ENCODE measurements at places on chromosomes 2 and 18.
A peak's percentile ranks its signal among the peaks of the same experiment; 100 is the strongest.

- H3K27ac ChIP-seq: no peak overlapping the region
- no peaks in the 10 kb centered on the region for H3K4me1 ChIP-seq
- no peaks in the 10 kb centered on the region for H3K36me3 ChIP-seq
- no peak overlapping the region for H3K4me3 ChIP-seq
These were observed 70.8 kb downstream of the LRP2 start for GRCh38 chr2:169291517-169291916.

- peak overlapping the region; percentile 77 for H3K4me3 ChIP-seq
- H3K27ac ChIP-seq: peak overlapping the region; percentile 99
- H3K27me3 ChIP-seq: no peaks in the 10 kb centered on the region
- DNase-seq: peak; percentile 63
These were observed 1.8 kb upstream of the NFATC1 start for GRCh38 chr18:79393635-79394533.

- peak; percentile 86 for DNase-seq
- no peaks in the 10 kb centered on the region for H3K27me3 ChIP-seq
- no peak overlapping the region for H3K4me3 ChIP-seq
- H3K36me3 ChIP-seq: no peaks in the 10 kb centered on the region
- peak overlapping the region; percentile 61 for H3K27ac ChIP-seq
- peaks cover 2% of the 10 kb centered on the region for H3K4me1 ChIP-seq
These were observed 3.8 kb upstream of the SEMA4C start for GRCh38 chr2:96873651-96874096.

GRCh38 chr2:240435457-240435947 lies at the start of gene GPC1:
TSS of gene GPC1 (plus strand) at chr2:240435663. CDS start at chr2:240435919, 256 bp downstream.
- DNase-seq: peak; percentile 84
- H3K4me1 ChIP-seq: peaks cover 28% of the 10 kb centered on the region
- no peaks in the 10 kb centered on the region for H3K27me3 ChIP-seq
- no peaks in the 10 kb centered on the region for H3K36me3 ChIP-seq
- H3K27ac ChIP-seq: peak within 1 kb of the TSS; percentile 98

- H3K4me1 ChIP-seq: no peaks in the 10 kb centered on the region
- H3K36me3 ChIP-seq: no peaks in the 10 kb centered on the region
- DNase-seq: no peak
- no peak overlapping the region for H3K4me3 ChIP-seq
- H3K27me3 ChIP-seq: no peaks in the 10 kb centered on the region
These were observed 4.9 kb downstream of the ALPK2 start for GRCh38 chr18:58624011-58624410.

DNA sequence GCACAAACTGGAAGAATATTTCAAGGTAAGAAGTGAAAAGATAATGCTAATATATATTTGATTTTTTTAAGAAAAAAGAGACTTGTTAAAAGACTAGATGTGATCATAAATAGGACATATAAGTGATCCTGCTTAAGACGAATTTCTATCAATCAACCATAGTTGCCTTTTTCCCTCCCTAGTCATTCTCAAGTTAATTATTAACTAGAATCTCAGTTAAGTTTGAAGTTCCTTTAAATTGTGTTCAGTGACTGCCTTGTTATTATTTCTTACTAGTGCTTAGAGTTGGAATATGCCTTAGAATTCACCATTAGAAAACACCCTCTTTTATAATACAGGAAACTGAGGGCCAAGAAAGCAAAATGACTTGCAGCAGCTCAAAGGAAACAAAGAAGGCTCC lies 141.5 kb upstream of the SP5 start:
- no peak overlapping the region for H3K4me3 ChIP-seq
- no peak overlapping the region for H3K27ac ChIP-seq
- H3K27me3 ChIP-seq: no peaks in the 10 kb centered on the region
- no peak for DNase-seq
- no peaks in the 10 kb centered on the region for H3K36me3 ChIP-seq
